ENCODE measurements at places on chromosomes 7 and 10. TPM values are rescaled to one million over a fixed set of nuclear protein-coding genes. Genes with fewer than 3 reads are reported as not detected.

GRCh38 chr10:50431791-50432190 lies 180.5 kb upstream of the ASAH2 start:
- peak overlapping the region; percentile 11 for H3K4me3 ChIP-seq
- peak overlapping the region; percentile 14 for H3K27ac ChIP-seq
- peak; percentile 57 for DNase-seq
- peaks cover 10% of the 10 kb centered on the region for H3K36me3 ChIP-seq
- no peaks in the 10 kb centered on the region for H3K27me3 ChIP-seq
- H3K4me1 ChIP-seq: peaks cover 22% of the 10 kb centered on the region

EGR2 gene
- total RNA-seq: 201 TPM

NKX6-2 gene
- not detected for total RNA-seq

AGFG2 gene
- 112 TPM for total RNA-seq

MACC1 gene
- not detected for total RNA-seq
